Activated CD8-positive, alpha-beta memory T cell treated with anti-CD3 and anti-CD28 coated beads, Interleukin-2, amount 10 ng/mL, durations not matched to agents 7 days and 5 days (primary cell): ENCODE measurements at places on chromosomes 5 and 9. TPM values are rescaled to one million over a fixed set of nuclear protein-coding genes. Genes with fewer than 3 reads are reported as not detected.

The SHOC1 gene
- not detected for total RNA-seq

The TMEFF1 gene
- total RNA-seq = 0.49 TPM

The CARTPT gene
- not detected for total RNA-seq

The ZNF622 gene
- 33.4 TPM for total RNA-seq

The CFAP90 gene
- not detected for total RNA-seq

The QSOX2 gene
- 13.6 TPM for total RNA-seq

The HRH2 gene
- 21.4 TPM for total RNA-seq

The C6 gene
- not detected for total RNA-seq

The UNC13B gene
- total RNA-seq = 1.2 TPM

DNA sequence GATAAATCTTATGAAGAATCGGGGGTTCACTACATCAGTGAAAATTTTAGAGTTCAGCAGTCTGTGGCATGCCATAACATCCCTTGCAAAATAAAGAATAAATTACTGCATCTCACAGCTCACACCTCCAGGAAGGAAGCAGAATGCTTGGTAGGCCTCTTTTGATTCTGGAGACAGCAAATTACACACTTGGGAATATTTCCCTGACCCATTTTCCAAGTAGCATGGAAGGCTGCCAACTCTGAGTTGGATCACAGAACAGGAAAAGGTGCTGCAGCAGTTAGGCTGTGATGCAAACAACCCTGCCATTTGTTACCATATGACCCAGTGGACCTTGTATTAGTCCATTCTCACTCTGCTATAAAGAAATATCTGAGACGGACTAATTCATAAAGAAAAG, 293.5 kb downstream of the ASTN2 start:
- H3K4me1 ChIP-seq = no peaks in the 10 kb centered on the region
- H3K4me3 ChIP-seq = no peak overlapping the region
- no peak overlapping the region for H3K27ac ChIP-seq
- no peak for DNase-seq

GRCh38 chr5:115168829-115169486, 750 bp downstream of the TRIM36 start:
- peaks cover 4% of the 10 kb centered on the region for H3K36me3 ChIP-seq
- DNase-seq = no peak
- peak overlapping the region; percentile 80 for H3K4me3 ChIP-seq
- H3K4me1 ChIP-seq = peaks cover 13% of the 10 kb centered on the region

DNA sequence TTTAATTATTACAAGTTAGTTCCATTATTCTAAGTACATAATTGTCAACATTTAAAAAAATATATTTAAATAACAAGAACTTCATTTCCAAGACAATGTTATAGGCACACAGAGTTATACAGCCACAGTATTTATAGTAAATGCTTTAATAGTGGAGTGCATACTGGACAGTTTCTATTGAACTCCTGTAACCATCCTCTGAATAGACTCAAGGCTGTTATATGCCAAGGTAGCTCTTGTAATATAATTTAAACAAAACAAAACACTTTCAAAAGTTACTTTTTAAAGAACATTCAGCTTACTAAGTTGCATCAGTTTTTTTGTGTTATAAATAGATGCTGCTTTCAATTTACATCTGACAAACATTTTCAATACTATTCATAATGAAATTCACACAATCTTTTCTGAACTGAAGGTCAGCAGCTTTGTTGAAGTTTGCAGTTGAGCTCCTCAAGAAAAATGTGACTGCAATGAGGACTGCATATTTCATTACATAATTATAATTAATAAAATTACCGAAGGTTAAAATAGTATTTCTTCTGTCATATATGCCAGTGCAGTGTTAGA, 549.9 kb upstream of the CYLC2 start:
- DNase-seq = no peak
- H3K4me1 ChIP-seq = no peaks in the 10 kb centered on the region
- H3K4me3 ChIP-seq = no peak overlapping the region
- peaks cover 1% of the 10 kb centered on the region for H3K36me3 ChIP-seq

GRCh38 chr5:79301046-79301712, 65.2 kb downstream of the JMY start:
- no peak for DNase-seq
- no peaks in the 10 kb centered on the region for H3K4me1 ChIP-seq
- no peaks in the 10 kb centered on the region for H3K27me3 ChIP-seq
- H3K4me3 ChIP-seq = no peak overlapping the region

GRCh38 chr5:113321276-113321675, 113.5 kb downstream of the TSSK1B start:
- no peak overlapping the region for H3K4me3 ChIP-seq
- no peaks in the 10 kb centered on the region for H3K36me3 ChIP-seq
- no peak overlapping the region for H3K27ac ChIP-seq
- peaks cover 2% of the 10 kb centered on the region for H3K4me1 ChIP-seq
- no peaks in the 10 kb centered on the region for H3K27me3 ChIP-seq

- peaks cover 4% of the 10 kb centered on the region for H3K4me1 ChIP-seq
- no peak overlapping the region for H3K4me3 ChIP-seq
- H3K36me3 ChIP-seq = peaks cover 41% of the 10 kb centered on the region
These were observed 54.1 kb downstream of the UHRF2 start for GRCh38 chr9:6467006-6467625.

DNA sequence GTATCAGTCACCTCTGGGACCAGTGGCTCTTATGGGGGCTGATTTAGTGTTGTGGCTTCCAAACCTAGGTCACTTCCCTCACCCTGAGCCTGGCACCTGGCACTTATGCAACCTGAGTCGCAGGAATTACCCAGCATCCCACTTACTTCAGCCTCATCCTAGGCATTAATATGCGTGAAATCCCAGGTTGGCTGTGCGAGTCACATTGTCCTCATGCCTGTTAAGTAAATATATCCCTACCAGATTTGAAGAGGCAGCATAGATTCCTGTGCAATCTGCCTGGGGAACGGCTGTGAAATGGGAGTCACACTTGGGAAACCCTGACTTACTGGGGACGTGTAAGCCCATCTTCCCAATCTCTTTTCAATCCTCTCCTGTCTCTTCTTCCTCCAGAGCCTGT, 42.7 kb upstream of the AKNA start:
- peaks cover 5% of the 10 kb centered on the region for H3K4me1 ChIP-seq
- H3K27me3 ChIP-seq = no peaks in the 10 kb centered on the region
- H3K27ac ChIP-seq = no peak overlapping the region
- no peaks in the 10 kb centered on the region for H3K36me3 ChIP-seq
- H3K4me3 ChIP-seq = no peak overlapping the region

DNA sequence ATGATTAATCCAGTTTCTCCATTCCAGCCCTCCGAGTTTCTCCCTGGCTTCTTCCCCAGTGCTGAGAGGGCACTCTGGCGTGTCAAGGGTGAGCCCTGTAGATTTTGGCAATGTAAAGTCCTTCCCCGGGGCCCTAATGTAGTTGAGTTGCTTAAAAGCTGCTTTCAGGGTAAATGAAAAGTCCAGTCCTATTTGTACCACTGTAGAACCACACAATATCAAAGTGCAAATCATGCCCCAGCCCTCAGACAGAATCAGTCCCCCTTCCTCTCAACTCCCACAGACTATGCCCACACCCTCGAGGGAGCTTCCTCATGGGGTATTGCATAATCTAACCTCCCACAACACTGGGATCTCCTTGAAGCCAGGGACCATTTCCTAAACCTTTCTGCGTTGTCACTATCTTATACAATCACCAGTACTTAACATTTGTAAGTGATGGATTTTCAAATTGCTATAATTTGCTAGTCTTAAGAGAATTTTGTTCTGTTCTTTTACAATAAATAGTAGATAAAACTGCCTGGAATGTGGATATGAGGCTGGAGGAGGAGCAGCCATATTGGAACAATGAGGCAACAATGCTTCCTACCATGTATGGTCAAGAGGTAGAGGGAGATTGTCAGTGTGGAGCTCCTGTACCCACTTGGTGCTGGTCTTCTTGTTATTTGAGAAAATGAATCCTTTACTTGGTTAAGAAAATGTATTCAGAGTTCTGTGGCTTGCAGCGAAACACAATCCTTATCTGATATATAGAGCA, 34.4 kb downstream of the ZNF366 start:
- DNase-seq = no peak
- no peak overlapping the region for H3K27ac ChIP-seq
- peaks cover 44% of the 10 kb centered on the region for H3K27me3 ChIP-seq
- H3K36me3 ChIP-seq = no peaks in the 10 kb centered on the region
- H3K4me1 ChIP-seq = no peaks in the 10 kb centered on the region
- H3K4me3 ChIP-seq = no peak overlapping the region

GRCh38 chr5:158852622-158853021, 247.1 kb downstream of the EBF1 start:
- no peak overlapping the region for H3K4me3 ChIP-seq
- peaks cover 7% of the 10 kb centered on the region for H3K4me1 ChIP-seq
- H3K36me3 ChIP-seq = no peaks in the 10 kb centered on the region
- no peak overlapping the region for H3K27ac ChIP-seq

DNA sequence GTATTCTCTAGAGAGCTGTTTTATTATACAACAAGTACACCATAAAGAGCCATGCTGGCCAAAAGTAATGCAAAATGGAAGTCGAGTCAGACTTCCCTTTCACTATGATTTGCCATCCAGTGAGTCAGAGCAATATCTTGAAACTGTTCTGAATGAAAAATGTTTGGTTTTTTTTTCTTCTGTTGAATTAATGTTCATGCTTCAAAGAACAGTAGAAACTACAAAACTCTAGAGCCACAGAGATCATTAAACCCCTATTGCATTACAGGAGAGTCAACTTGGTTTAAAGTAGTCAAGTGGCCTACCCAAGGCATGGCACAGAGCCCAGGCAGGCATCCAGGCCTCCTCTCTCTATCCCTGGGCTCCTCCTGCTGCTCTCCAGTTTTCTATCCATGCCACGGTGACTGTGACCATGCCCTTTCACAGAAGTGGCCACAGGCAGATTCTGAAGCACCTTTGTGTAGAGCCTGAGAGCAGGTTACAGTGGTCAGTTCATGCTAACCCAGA, 358.9 kb downstream of the DEPDC1B start:
- DNase-seq = no peak
- no peaks in the 10 kb centered on the region for H3K27me3 ChIP-seq
- no peak overlapping the region for H3K27ac ChIP-seq
- H3K4me1 ChIP-seq = no peaks in the 10 kb centered on the region
- no peaks in the 10 kb centered on the region for H3K36me3 ChIP-seq
- H3K4me3 ChIP-seq = no peak overlapping the region

- peaks cover 3% of the 10 kb centered on the region for H3K4me1 ChIP-seq
- H3K36me3 ChIP-seq = no peaks in the 10 kb centered on the region
- H3K27me3 ChIP-seq = peaks cover 70% of the 10 kb centered on the region
These were observed at the start of gene PSD2 for GRCh38 chr5:139795074-139796001. Gene PSD2 (plus strand): TSS chr5:139795808. CDS start chr5:139809441, 13,633 bp downstream.

- no peak for DNase-seq
- H3K4me3 ChIP-seq = no peak overlapping the region
- H3K4me1 ChIP-seq = no peaks in the 10 kb centered on the region
- H3K27me3 ChIP-seq = no peaks in the 10 kb centered on the region
These were observed 592.7 kb downstream of the TLE1 start for GRCh38 chr9:81096625-81097024.

DNA sequence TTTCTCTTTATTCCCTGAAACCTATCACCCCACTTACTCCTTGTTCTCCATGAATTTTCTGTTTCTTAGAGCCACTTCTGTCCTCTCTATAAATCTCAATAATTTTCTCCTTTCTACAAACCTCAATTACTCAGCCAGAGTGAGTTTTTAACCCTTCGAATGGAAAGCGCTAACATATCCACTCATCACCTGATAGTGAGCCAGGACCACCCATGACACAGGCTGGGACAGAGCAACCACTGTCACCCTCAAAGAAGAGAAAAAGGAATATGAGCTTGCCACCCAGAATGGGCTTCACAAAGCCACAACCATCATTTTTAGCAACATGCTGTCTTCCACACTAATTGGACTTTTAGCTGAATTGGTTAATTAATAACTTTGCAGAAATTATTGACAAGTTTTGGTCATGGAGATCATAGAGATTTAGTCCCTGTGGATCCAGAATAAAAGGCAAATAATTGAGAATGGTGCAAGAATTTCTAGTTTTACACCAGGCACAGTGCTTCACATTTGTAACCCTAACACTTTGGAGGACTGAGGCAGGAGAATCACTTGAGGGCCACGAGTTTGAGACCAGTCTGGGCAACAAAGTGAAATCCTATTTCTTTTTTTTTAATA, 32.1 kb upstream of the SELENOP start:
- no peak for DNase-seq
- H3K4me1 ChIP-seq = no peaks in the 10 kb centered on the region
- no peak overlapping the region for H3K4me3 ChIP-seq
- no peaks in the 10 kb centered on the region for H3K36me3 ChIP-seq
- no peak overlapping the region for H3K27ac ChIP-seq
- H3K27me3 ChIP-seq = peaks cover 10% of the 10 kb centered on the region

DNA sequence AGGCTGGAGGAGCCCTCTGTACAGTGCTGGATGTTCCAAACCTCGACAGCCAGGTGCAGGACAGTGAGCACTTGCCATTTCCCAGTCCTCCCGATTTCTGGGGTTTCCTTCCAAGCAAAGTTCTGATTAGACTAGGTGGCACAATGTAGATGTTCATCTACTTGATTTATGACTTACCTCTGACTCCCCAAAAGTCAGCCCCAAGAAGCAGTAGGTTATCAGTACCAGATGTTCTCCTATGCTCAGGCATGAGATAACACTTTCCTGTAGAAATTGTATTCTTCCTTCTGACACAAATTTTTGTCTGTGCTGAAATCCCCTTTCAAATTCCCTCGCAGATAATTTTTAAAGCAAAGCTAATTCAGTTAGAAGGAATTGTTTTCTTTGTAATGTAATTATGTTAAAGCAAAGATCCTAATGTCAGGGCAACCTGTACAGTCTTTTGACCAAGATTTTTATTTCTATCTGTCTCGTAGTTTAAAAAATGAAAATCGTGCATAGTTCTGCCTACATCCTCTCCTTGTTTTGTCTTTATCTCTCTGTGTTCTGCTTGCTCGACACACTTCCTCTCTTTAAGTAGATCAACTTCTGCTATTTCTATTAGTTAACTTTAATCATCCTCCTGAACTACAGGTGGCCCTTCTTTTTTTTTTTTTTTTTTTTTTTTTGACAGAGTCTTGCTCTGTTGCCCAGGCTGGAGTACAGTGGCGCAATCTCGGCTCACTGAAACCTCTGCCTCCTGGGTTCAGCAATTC, 102.4 kb upstream of the PJA2 start:
- H3K4me1 ChIP-seq = no peaks in the 10 kb centered on the region
- DNase-seq = no peak
- no peak overlapping the region for H3K4me3 ChIP-seq

- no peaks in the 10 kb centered on the region for H3K36me3 ChIP-seq
- H3K4me1 ChIP-seq = no peaks in the 10 kb centered on the region
- H3K27me3 ChIP-seq = peaks cover 13% of the 10 kb centered on the region
- no peak overlapping the region for H3K4me3 ChIP-seq
- DNase-seq = no peak
- no peak overlapping the region for H3K27ac ChIP-seq
These were observed 110.7 kb downstream of the RXRA start for GRCh38 chr9:134436911-134437310.

- no peaks in the 10 kb centered on the region for H3K4me1 ChIP-seq
- peaks cover 59% of the 10 kb centered on the region for H3K36me3 ChIP-seq
- H3K27me3 ChIP-seq = no peaks in the 10 kb centered on the region
- DNase-seq = no peak
- H3K27ac ChIP-seq = no peak overlapping the region
These were observed 57.9 kb downstream of the CDK5RAP2 start for GRCh38 chr9:120522032-120522431.
